ENCODE measurements at places on chromosomes 16 and 17.
A peak's percentile ranks its signal among the peaks of the same experiment; 100 is the strongest.

- no peak for DNase-seq
These were observed 1158.3 kb upstream of the GOT2 start for GRCh38 chr16:59892376-59892775.

DNA sequence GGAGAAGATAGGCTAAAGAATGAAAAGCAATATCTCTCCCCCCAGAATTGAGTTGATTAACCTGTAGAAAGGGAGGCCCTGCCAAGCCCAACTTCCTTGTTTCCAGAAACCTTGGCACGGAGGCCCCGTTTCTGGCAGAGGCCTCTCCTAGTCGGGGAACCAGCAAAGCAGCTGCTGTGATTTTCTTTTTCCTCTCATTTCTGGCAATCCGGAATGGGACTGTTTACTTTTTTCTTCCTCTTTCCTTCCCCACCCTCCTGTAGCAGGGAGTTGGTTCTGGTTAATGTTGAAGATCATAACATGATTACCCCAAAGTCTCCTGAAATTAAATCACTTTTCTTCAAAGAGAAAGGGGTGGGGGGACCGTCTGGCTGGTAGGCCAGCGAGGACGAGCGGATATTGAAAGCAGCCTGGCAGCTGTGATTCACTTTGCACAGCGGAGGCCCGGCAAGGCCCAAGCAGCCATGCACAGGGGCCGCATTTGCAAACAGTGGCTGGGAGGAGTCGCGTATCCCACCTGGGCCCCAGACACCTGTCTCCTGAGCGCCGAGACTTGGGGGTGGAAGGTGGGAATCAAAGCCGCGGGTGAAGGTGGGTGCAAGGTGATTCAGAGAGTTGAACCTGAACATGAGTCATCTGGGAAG, 51.5 kb downstream of the NTN1 start:
- DNase-seq, result peak; percentile 3

GRCh38 chr16:2058872-2059271, 11.1 kb downstream of the TSC2 start:
- DNase-seq, result no peak

DNA sequence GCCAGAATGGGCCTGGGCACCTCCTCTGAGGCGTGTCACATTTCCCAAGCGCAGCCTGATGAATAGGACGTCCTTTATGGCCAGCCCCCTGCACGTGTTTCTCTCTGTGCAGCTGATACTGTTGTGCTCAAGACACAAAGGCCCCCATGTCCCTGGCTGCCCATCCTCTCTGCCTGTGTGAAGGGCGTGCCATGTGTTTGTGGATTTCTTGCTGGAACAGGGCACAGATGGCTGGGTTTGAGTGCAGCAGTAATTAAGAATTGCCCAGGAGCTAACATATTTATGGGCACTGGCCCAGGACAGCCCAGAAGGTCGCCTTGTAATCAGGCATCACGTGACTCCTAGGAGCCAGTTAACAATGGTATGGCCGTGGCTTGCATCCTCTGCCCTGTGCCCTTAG, 181.1 kb downstream of the CCDC182 start:
- DNase-seq, result no peak

- no peak for DNase-seq
These were observed 90.5 kb upstream of the ZNF750 start for GRCh38 chr17:82930043-82930923.

DNA sequence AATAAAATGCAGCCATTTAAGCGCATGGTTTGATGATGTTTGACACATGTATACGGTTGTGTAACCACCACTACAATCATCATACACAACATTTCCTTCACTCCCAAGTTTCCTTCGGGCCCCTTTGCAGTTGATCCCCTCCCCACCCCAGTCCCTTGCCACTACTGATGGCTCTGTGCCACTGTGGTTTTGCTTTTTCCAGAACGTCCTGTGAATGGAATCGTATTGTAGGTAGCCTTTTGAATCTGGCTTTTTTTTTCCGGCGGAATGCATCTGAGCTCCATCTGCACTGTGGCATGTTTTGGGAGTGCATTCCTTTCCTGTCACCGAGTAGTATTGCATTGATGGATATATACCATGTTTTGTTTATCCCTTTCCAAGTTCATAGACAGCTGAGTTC, 15.1 kb upstream of the MAP2K3 start:
- DNase-seq, result no peak

GRCh38 chr16:87342978-87343752, 26.0 kb upstream of the C16orf95 start:
- DNase-seq, result no peak

- DNase-seq, result no peak
These were observed 31.7 kb downstream of the IL21R start for GRCh38 chr16:27433636-27434035.

DNA sequence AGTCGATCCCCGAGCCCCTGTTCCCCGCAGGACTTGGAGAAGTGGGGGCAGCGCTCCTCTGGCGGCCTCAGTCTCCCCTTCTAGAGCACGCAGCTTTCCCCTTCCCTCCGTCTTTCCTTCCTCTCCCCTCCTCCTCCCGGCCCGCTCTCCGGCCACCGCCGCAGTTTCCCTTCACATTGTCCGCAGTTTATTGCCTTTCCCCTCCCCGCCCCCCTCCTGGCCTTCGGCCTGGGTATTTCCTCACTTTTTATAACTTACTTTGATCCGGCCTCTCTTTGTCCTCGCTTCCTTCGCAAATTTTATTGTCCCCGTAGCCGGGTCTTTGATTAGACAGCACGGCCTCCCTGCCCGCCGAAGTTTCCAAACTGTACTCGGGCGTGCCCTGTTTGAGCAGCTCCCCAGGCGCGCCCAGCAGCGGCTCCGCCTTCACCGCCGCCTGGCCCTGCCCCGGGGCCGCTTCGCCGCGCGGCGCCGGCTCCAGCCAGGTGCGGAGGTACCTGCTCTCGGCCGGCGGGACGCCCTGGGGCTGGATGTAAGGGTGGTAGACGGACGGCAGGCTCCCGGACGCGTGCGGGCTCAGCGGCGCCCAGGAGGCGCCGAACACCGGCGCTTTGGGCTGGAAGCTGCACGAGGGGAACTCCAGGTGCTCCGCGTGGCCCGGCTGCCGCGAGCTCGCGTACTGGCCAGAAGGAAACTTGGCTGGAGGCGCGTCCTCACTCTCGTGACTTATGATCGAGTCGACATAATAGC, 488 bp downstream of the HOXB9 start:
- no peak for DNase-seq

DNA sequence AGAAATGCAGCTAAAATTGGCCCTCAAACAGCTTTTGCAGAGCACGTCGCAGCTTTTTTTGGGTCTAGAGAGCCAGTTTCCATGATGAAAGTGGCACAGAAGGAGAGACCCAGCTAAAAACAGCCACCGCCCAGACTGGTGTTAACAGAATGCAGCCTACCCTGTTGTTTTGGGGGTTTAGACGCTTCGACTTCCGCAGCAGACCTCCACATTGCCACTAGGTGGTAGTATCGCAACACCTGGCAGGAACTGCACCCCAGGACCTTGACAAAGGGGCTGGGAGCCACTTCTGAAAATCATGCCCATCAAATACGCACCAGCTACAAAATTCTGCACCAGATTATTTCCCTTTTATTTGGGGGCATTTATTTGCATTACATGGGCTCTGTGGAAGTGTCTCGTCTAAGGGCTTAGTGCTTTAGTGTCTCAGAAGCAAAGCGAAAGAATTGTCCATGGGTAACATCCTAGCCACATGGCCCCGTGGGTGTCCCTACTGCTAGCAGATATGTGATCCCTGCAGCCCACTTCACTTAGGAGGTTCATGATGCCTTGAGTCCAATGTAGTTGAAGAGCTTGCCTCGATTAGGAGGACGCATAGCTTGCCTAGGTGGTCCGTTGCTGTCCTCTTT, 167.1 kb downstream of the HAPSTR1 start:
- peak; percentile 9 for DNase-seq

- DNase-seq, result no peak
These were observed 18.9 kb downstream of the KATNB1 start for GRCh38 chr16:57754354-57755060.

DNA sequence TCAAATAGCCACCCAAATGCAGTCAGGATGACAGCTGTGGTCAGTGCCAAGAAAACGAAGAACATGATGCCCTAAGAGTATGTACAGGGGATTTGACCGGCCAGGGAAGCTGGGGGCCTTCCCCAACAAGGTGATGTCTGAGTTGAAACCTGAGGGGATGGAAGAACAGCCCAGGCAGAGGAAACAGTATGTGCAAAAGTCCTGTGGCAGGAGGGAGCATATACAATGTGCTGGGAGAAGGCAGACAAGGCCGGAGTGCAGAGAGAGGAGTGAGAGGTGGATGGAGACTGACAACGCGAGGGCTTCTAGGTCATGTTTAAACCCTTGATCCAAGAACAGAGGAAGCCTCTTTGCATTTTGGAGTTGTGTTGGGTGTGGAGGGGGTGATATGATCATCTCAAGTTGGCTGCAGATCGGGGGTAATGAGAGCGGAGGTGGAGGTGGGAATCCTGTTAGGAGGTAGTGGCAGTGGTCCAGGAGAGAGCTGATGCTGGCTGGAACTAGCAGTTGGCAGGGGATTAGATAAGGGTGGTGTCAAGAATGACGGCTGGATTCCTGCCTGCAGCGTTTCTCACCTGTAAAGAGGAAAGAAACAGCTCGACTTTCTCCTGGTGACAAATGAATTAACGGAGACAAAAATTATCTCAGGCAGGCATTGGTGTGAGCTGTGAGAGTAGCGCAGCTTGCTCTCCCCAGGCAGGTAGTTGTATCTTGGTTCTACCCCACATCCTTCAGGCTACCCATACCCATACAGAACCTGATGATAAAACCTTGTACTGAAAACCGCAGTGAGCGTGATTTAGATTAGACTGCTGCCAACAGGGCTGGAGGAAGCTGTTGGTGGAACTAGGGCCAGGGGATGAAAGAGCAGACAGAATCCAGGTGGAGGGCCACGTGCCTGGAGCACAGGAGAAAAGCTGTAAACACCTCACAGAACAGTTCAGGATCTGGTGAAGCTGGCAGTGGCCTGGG, 37.2 kb upstream of the NGFR start:
- no peak for DNase-seq

GRCh38 chr16:14629612-14629918, 495 bp downstream of the PARN start:
- DNase-seq, result no peak

DNA sequence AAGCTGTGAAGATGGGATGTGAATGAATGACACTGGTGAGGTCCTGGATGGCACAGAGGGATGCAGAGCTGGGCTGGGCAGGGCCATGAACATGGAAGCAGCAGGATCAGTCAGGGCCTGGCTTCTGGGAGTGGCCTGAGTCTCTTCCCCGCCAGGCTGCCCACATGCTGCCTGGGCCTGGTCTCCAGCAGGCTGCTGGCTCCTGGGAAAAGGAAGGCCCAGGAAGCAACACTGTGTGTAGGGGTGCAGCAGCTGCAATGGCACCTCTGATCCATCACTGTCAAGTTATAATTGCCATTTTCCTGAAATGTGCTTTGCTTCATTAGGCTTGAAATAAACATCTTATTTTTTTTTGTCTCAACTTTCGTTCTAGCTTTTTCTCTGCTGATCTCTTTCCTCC, 260.2 kb upstream of the N4BP1 start:
- DNase-seq, result no peak

GRCh38 chr17:81556863-81557262, 4.7 kb upstream of the FAAP100 start:
- DNase-seq, result no peak

- DNase-seq, result no peak
These were observed at the start of gene TSPOAP1 for GRCh38 chr17:58328195-58329034. TSS of gene TSPOAP1 (minus strand) at chr17:58328795. CDS start at chr17:58327920, 875 bp downstream.

DNA sequence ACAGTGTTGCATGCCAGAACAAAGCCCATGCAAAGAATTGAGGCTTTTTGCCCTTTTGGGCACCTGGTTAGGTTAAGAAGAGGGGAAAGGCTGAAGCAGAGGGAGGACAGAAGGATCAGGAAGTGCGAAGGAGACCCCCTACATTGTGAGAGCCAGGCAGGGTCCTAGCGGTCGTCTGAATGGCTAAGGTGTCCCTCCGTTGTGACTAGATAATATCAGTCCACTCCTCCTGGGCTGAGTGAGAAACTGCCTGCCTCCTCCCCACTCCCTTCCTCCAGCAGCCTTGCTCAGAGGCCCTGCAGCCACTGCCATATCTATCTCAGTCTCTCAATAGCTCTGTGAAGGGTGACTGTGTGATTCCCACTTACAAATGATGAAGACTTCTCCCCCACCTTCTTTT, 75.1 kb downstream of the WSB1 start:
- no peak for DNase-seq

DNA sequence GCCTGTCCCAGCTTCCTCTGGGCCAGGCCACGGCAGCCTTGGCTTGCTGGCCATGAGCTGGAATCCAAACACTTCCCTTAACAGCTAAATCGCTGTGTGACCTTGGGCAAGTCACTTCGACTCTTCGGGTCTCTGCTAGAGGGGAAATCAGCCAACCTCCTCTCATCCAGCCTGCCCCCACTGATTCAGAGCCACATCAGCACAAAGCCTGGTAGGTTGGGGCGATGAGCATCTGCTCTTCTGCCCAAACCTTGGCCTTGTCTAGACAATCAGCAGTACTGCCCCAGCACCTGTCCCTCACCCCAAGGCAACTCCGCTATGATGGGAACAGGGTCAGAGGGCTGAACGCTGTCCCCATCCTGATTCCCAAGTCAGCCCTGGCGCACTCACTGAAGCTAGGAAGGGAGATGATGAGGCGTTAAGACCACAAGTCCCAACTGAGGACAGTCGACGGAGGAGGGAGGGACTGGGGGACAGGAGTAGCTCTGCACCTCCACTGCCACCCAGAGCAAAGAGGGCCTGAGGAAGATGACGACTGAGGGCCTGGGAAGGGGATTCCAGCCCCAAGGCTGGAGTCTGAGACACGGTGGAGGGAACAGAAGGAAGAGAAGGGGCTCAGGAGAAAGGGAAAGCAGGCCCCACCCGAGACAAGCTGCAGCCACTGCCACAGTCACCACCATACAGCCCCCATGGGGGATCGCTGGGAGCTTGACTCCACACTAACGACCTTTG, 1.3 kb downstream of the CLUH start:
- no peak for DNase-seq

DNA sequence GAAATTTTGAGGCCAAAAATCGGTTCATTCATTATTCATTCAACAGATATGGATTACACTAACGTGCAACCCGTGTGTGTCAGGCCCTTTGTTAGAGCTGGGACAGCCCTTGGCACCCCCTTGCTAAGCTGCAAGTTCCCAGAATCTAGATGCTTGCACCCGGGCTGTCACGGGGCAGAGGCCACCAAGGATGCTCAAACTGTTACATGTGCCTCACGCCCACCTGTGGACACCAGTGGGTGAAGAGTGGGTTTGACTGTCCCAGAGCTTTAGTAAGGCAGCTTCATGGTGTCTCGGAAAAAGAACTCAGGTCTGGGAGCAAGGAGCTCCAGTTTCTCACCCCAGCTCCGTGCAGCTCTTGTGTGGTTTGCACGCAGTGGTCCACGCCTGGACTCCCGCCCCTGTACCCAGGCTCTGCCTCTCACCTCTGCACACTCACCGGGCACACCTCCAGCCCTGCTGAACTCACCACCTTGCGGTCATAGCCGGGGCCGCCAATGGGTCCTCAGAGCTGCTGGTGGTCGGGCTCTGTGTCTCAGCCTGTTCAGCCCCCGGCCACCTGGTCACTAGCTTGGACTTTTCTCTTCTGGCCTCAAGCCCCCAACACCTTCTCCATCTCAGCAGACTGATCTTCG, 53.7 kb upstream of the CACNG4 start:
- DNase-seq, result no peak
